ENCODE measurements at places on chromosomes 5 and 9.
A peak's percentile ranks its signal among the peaks of the same experiment; 100 is the strongest.

GRCh38 chr5:113192541-113192940 lies 215.9 kb downstream of the DCP2 start:
- no peak for DNase-seq

- DNase-seq = no peak
Observed at GRCh38 chr5:78600687-78601414, 47.7 kb downstream of the LHFPL2 start.

DNA sequence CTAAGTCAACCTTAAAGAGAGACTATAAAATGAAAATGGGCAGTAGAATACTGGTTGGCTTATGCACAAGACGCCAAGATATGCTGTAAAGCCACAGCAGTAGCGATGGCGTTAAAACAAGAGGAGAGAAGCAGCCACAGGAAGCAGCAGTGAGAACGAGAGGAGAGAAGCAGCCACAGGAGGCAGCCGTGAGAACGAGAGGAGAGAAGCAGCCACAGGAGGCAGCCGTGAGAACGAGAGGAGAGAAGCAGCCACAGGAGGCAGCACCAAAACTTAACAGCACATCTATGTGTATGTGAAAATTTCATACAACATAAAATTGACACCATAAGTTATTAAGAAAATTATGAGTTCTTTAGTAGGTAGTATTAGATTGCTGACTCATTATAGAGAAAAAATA lies 2318.6 kb upstream of the ACO1 start:
- no peak for DNase-seq

DNA sequence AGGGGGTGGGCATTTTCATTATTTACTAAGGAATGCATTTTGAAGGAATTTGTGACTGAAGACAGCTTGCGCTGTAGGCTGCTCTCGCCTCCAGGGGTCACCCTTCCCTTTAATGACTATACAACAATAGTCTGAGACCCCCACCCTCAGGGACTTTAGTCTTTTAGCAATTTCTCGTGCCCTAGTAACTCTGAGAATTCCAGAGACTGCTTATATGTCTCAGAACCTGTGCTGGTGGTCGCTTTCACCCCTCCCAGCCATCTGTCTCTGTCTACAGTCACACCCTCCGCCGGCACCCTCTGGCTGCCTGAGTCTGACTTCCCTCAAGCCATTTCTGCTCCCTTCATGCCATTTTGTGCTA lies 671.4 kb downstream of the NR2F1-AS1 start:
- DNase-seq = no peak

GRCh38 chr9:96762568-96762967 lies 15.3 kb downstream of the ZNF510 start:
- no peak for DNase-seq

DNA sequence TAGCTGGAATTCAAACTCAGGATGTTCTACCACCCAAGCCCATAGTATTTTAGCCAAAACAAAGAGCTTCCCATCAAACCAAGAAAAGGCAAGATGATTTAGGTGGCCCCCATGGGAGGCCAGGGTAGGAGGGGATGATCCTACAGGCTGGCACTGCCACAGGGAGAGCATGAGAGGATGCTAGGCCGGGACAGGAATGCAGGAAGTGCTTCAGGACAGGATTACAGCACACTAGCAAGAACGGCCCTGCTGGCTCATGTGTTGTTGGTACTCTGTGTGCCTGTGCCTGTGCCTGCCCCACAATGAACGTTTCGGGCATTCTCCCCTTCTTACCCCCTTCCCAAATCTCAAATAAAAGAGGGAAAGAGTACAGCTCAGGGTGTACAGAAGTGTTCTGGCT lies 110.7 kb upstream of the TRIM32 start:
- DNase-seq = no peak

DNA sequence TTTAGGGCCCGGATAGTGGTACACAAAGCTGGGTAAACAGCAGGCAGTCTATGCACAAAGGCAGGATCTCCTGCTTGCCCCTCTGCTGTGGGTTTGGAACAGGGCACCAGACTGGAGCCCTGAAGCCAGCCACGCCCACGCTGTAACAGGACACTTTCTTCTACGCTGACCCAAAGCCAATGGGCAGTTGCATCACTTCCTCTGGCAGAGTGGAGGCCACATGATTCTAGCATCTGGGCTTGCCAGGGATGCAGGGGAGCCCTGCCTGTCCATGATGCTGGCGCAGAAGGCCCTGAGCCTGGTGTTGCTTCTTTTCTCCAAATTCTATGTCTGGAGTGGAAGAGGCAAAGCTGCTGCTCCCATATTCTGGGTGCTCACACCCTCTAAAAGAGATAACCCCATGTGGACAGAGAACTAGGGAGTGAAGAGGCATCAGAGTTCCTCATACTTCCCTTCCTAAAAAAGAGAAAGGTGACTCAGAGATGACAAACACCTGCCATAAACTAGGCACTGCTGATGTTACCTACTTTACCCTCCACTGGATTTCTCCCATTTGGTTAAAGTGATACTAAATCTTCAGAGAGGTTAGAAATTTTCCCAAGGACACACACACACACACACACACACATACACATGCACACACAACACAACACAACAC lies 260.3 kb upstream of the KLF4 start:
- no peak for DNase-seq

DNA sequence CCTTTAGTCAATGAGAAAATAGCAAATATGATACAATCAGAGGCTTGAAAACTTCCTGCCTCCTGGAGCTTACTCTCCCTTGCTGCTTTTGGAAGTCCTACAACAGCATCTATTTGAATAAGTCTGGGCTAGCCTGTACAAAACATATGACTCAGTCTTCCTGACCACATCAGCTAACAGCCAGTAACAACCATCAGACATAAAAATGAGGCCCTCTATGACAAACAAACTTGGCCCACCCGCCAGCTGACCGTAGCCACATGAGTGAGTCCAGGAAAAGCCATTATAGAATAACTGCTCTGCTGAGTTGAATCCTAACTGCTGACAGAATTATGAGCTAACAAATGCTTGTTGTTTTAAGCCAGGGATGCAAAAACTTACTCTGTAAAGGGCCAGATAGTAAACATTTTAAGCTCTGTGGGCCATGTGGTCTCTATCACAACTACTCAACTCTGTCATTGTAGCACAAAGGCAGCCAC lies 347.6 kb downstream of the PTPRD start:
- DNase-seq = no peak

GRCh38 chr5:135269931-135270421 lies 129.1 kb downstream of the MACROH2A1 start:
- no peak for DNase-seq

- no peak for DNase-seq
Observed at GRCh38 chr5:16913187-16914107, 22.6 kb downstream of the MYO10 start.

DNA sequence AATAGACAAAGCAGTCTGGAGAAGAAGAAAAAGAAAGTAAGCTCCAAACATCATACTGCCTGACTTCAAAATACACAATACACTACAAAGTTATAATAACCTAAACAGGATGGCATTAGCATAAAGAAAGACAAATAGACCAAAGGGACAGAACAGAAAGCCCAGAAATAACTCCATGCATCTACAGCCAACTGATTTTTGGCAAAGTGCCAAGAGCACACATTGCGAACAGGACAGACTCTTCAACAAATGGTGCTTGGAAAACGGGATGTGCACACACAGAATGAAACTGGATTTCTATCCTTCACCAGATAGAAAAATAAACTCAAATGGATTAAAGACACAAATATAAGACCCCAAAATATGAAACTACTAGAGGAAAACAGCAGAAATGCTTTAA lies 66.6 kb upstream of the SPATA31E1 start:
- no peak for DNase-seq

DNA sequence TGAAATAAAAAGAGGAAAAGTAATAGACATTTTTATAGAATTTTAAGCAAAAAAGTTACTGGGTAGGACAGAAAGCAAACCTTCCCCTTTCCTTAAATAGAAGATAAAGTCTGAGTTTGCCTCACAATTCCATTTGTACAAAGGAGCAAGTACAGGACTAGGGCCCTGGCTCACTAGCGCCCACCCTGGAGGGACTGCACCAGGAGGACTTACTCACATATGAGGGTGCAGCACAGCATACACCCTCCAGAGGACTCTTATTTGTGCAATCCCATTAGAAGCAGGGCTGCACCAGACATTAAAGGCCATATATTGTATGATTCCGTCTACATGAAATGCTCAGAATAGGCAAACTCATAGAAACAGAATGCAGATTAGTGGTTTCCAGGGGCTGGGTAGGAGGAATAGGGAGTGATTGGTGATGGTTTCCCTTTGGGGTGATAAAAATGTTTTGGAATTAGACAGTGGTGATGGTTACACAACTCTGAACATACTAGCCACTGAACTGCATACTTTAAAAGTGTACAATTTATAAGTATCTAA lies 4.5 kb downstream of the REEP5 start:
- peak; percentile 45 for DNase-seq

GRCh38 chr5:60687927-60688720 lies 11.8 kb downstream of the DEPDC1B start:
- DNase-seq = peak; percentile 65

DNA sequence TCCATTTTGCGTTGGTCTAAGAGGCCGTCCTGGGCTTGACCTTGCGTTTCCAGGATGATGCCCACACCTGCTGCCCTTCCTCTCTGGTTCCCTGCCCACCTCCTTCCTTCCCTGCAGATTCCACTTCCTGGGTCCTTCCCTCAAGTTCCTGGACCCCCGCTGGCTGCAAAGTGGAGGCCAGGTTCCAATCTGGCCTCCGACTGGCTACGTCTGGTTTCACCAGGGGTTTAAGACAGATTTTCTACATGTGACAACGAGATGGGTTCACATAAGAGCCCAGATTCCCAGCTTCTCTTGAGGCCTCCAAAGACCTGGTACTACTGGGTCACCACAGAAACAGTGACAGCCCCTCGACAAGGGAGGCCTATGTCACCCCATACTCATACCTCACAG lies 2.1 kb downstream of the MGAT4B start:
- no peak for DNase-seq

DNA sequence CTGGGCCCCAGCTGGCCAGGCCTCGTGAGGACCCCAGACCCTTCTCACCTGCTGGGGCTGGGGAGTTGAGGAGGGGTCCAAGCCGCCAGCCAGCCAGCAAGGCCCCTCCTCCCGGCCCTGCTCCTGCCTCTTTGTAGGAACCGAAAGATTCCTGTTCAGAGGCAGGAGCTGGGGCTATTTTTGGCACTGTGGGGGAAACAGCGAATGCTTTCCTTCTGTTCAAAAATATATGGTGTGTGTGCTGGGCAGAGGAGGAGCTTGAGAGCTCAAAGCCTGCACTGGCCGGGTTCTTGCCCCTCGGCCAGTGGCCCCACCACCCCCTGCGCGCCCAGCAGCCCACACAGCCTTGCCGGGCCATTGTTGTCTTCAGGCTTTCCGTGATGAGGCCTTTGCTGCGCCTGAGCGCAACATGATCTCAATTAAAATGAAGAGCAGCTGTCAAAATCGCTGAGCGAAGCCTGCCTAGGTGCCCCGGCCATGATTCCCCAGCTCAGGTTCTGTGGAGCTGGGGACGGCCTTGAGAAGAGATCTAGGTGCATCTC lies 13.4 kb downstream of the NCS1 start:
- no peak for DNase-seq

DNA sequence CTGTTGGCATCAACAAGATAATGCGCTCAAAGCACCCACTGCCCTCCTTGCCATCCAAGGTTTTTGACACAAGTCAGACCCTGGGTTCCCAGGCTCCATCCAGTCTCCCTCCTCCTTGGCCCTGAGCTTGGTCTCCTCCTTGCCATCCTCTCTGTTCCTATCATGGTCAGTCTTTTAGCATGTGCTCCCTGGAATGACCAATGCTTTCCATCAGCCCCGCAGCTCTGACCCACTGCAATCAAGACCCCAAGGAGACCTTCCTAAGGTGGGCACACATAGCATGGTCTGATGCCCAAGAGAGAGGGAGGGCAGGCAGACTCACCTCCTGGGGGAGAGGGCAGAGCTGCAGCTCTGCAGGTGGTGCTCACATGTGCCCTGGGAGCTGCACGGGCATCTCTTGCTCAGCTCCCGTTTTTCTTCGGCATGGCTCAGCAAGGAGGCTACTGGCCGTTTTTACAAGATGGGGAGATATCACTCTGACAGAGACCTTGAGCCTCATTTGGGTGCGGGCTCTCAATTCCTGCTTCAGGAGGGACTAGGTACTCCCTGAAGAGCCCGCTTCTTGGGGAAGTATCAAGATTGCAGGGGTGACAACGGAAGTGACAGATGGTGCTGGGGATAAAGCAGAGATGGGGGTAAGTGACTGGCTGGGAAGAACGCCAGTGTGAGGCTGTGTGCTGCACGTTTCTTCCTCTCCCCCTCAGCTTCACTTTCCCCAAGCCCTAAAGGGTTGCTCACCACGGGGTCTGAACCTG lies 3.3 kb downstream of the SEPTIN8 start:
- no peak for DNase-seq

- DNase-seq = no peak
Observed at GRCh38 chr9:2494562-2494961, 127.0 kb upstream of the VLDLR start.

DNA sequence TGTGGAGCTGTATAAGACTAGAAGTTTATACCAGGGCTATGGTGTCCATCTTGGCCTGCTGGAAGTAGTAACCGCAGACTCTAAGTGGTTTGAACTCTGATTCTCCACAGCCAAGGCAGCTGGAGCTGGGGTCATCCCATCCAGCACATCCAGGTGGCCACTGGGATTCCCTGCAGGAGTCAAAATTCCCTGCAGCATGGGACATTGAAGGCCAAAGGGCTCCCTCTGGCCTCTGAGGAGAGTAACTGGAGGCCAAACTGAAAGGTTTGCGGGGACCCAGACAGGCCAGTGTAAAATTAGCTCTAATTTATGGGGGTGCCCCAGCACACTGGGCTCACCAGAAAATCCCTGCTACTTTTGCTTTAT lies 12.2 kb upstream of the PRXL2C start:
- no peak for DNase-seq

DNA sequence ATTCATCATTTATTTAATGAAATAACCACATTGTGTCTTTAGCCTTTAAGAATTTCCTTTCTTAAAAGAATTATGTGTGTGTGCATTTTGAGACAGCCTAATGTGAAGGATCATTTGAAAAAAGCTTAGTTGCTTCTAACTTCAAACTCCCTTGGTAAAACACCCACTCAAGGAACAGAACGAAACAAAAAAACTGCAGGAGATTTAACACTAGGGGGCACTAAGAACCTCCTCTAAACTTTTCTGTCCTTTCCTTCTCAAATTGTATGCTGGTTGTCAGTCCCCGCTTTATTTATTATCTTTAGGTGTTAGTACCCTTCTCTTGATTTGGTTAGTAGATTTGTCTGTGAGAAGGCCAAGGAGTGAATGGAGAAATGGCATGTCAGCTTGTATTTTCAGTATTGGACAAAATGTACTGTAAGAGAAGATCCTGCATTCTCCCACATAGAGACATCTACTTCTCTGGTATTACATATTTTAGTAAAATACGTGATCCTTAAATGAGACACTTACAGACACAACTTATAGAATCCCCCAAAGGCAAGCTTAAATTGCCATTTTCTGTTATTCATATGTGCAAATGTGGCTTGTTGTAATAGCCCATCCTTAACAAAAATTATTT lies 229.7 kb downstream of the MRPS30 start:
- peak; percentile 59 for DNase-seq

GRCh38 chr5:120882038-120882775 lies 418.1 kb downstream of the PRR16 start:
- no peak for DNase-seq

GRCh38 chr5:34495178-34495577 lies 160.9 kb upstream of the RAI14 start:
- peak; percentile 28 for DNase-seq
